Stimulated activated CD8-positive, alpha-beta memory T cell treated with anti-CD3 and anti-CD28 coated beads, Interleukin-2, amount 100 ng/mL, for 1 hour (primary cell): ENCODE measurements at places on chromosomes 5 and 9.

- DNase-seq = no peak
These were observed 21.5 kb upstream of the ASS1 start for GRCh38 chr9:130423272-130423671.

DNA sequence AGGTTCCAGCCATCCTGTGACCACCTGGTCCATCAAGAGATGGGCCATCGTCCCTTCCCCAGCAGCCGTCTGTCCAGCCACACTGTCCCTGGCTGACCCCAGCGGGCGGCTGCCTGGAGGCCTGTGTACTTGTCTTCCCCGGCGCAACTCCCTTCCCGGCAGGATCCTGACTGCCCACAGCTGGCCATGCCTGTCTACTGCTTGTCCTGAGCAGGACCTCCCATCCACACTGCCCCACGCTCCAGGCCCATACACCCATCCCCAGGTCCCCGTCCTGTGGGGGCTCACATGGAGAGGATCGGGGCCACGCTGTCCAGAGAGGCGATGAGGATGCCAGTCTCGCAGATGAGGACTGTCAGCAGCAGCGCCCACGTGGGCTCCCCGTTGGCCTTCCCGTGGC lies 35.5 kb downstream of the SLC12A7 start:
- no peak for DNase-seq

DNA sequence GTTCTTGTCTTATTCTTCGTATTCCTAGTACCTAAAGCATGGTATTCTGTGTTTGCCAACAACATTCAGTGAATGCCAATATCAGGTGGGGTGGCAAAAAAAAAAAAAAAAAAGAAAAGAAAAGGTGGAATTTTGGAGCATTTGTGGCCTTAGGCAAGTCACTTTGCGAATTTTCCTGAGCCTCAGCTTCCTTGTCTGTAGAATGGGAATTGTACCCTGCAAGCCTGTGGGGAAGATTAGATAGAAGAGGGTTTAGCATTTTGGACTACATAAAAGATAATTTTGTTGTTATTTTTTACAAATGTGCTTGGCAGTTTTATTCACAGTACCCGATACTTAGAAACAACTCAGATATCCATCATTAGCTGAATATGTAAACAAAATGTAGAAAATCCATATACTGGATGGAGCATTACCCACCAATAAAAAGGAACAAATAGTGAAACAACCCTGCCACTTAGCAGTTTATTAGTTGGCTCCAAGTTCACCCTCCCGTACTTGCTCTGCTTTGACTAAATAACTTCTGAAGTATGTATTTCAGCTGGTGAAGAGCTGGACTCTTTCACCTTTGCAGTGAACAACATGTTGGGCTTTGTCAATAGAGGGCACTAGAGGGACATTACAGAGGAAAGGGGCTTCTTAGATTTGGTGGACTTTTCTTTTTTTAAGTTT lies 13.6 kb downstream of the UBE2D2 start:
- no peak for DNase-seq

GRCh38 chr5:179700401-179700918 lies 1.7 kb downstream of the CANX start:
- DNase-seq = no peak

GRCh38 chr5:78353520-78353919 lies 6.9 kb upstream of the SCAMP1 start:
- DNase-seq = no peak

DNA sequence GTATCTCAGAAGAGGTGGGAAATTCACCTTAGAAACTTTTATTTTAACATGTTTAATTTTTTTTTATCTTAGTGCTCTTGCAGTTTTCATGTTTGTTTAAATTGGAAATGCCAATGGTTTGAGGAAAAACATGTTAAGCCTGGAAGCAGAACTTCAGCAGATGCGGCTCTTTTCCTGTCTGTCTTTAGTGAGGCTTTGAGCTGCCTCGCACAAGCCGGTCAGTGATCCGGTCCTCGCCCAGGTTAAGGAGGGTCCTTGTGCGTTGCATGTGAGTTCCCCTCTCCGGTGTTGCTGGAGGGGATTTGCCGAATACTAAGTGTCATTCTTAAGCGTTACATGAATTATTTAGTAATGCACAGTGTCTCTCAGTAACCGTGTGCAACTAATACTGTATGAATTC lies 9.4 kb upstream of the PLEKHG4B start:
- DNase-seq = no peak

DNA sequence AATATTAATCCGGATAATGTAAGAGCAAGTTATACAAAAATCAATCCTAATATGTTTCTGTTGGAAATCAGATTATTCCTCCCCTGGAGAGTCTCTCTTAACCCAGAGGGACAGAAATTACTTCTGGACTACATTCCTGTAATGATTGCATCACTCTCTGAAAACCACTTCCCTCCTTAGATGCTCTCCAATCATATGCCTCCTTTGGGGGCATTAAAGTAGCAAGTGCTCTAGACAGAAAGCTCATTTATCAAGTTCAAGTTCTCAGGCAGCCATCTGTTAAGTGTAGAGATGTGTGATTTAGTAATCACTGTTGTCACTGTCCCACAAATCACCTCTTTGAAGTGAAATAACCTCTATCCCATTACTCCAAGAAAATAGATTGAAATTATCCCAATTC lies 247.1 kb downstream of the SLCO4C1 start:
- no peak for DNase-seq

GRCh38 chr9:116959809-116960208 lies 272.7 kb downstream of the TRIM32 start:
- no peak for DNase-seq

DNA sequence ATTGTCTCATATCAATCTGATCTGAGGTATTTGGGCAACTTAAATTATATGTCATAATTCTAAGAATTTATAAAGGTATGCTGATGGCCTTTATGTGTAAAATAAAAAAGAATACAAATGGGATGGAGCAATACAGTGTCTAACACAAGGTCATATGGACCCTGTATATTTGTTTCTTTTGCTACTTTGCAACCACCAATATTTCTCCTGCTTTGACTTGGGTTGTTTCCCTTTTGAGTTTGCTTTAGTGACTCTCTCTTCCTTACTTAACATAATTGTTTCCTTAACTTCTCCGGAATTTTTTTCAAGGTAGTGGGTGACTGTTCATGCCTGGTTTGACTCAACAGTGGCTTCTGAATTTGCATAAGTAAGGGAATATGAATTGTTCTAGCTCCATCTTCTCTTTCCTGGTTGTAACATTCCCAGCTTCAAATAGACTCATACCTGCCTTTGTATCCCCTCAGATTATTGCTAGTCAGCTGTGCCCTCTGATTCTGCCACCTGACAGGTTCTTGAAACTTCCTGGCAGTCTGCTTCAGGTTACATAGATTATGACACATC lies 30.2 kb upstream of the ANXA1 start:
- no peak for DNase-seq

DNA sequence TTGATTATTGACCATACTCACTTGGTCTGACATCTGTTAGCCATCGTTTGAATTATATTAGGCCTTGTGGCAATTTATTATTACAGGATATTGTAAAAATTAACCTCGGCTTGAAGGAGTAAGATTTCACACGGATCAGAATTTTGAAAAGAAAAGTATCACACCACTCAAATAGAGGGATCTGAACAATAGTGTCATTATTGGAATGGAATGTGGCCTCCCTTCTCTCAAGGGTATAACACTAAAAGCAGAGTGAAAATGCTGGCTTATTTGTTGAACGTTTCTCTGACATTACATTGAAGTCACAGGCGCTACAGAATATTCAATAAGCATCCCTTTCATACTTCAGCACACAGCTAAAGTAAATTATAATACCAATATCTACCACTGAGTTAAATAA lies 509.3 kb downstream of the CTNND2 start:
- DNase-seq = no peak

DNA sequence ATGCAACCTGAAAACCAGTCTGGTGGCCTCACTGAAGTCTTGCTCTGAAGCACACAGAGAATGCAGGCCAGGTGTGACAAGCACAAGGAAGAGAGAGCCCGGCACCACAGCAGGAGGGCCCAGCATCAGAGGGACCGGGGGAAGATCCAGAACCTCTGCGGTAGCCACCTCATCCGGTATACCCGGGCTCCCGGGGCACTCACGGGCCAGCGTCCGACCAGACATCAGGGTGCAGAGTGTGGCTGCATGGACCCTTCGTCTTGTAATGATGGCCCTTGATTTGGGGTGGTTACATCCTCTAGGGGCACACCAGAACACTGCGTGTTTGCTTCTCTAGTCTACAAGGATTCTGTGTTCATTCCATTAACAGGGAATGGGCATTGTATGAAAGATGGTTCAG lies 406.0 kb downstream of the GADD45G start:
- no peak for DNase-seq

DNA sequence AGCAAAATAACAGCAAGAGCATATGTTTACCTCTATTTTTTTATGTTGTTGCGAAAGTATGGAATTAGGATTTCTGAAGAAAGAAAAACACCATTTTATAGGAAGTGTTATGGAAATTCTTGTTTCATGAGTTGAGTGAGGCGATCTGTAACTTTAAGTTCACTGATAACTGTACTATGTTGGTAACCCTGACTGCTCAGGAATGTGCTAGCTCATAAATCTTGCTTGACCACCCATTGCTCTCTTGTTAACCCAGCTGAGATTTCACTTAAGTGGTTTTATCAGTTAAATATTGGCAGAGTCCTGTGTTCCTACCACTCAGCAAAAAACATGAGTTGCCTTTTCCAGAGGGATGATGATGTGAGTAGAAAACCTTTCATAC lies 91.1 kb upstream of the STARD4 start:
- DNase-seq = no peak

DNA sequence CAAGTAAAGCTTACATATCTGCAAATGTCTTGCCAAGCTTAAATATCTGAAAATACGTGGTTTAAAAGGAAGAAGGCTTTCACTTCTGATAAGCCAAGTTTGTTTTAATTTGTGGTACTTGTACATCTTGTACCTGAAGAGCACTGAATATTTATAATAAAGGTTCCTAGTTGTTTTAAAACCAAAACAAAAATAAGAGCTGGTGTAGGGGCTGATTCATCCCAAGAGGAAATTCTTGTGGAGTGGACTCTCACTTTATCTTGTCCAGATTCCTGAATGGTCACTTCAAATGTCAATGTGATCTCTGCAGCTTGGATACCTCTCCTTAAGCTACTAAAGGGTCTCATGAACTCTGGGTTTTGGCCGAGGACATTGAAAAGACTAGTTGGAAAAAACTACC lies 29.5 kb downstream of the MAMDC2 start:
- no peak for DNase-seq

- DNase-seq = no peak
These were observed 200.9 kb downstream of the SLIT3 start for GRCh38 chr5:169099801-169100734.

DNA sequence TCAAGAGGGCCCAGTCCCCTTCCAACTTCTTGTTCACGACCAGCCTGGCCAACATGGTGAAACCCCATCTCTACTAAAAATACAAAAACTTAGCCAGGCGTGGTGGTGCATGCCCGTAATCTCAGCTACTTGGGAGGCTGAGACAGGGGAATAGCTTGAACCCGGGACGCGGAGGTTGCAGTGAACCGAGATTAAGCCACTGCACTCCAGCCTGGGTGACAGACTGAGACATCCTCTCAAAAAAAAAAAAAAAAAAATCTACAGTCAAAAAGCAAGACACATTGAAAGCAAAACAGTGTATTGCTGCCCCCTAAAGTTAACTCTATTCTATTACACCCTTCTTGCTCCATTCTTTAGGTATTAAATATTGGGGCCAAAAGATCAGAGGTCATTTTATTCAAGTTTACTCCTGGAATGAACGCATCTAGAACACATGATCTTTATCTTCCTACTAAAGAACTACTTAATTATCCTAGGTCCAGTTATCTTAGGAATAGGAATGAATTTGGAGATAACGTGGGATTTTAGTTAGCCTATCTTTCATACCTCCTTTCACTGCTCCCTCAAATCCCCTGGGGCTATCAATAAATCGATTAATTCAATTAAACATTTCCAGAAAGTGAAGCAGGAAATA lies 2.4 kb downstream of the ATG12 start:
- DNase-seq = no peak

- no peak for DNase-seq
These were observed 541.4 kb downstream of the PRELID2 start for GRCh38 chr5:145293716-145294115.

GRCh38 chr5:171840711-171841522 lies 55.3 kb downstream of the SMIM23 start:
- DNase-seq = no peak

DNA sequence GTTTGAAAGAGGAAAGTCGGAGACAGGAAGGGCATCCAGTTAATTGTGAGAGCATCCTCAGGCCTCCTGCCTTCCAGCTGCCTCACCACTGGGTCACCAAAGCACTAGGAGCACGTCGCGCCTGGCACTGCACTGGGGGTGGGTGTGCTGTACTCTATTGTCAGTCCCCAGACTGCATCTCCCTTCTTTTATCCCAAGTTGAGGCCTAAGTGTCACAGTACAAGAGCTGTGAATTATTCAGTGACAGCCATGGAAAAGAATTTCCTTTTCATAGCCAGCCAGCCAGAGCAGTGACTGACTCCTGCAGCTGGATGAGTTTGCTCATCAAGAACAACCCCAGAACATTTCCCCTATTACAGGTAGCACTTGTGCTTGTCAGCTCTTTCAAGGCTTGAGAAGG lies 16.3 kb downstream of the CLTA start:
- no peak for DNase-seq

DNA sequence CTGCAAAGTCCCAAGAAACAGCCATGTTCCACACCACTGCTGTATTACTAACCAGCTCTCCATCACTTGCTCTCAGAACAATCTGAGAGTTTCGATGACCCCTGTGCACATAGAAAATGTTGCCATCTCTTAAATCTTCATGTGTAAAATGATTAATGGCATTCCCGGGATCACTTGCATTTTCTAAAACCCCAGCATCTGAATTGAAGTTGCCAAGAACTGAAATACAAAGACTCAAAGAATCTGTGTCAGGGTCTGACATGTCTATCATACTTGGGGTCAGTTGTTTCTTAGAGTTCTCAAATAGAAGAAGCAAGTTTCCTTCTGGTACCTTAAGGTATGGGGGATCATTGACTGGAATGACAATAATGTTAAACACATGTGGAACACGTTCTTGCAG lies 115.1 kb downstream of the ESM1 start:
- no peak for DNase-seq

- no peak for DNase-seq
These were observed 150.8 kb upstream of the PPP1R26 start for GRCh38 chr9:135328485-135329417.

- DNase-seq = no peak
These were observed 603.0 kb downstream of the BNC2 start for GRCh38 chr9:16267281-16268066.

GRCh38 chr9:12185856-12186255 lies 507.3 kb upstream of the TYRP1 start:
- DNase-seq = no peak

DNA sequence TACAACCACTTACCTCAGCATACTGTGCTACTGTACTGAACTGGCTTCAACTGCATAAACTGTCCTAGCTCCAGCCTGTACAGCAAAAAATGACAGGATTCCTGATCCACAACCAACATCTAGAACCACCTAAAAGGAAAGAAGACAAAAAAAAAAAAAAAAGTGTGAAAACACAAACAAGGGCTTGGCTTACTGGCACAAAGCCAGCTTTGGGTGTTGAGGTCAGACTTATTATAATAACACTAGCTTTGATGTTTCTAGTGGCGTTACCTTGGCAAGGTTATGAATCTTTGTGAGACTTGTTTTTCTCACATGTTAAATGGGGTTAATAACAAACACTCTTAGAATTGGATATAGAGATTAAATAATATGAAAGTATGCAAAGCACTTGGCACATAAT lies 148.5 kb upstream of the PUM3 start:
- no peak for DNase-seq

GRCh38 chr5:78792345-78793055 lies 143.9 kb upstream of the LHFPL2 start:
- DNase-seq = no peak
